ENCODE measurements at places on chromosomes 1 and 21.
A peak's percentile ranks its signal among the peaks of the same experiment; 100 is the strongest.

DNA sequence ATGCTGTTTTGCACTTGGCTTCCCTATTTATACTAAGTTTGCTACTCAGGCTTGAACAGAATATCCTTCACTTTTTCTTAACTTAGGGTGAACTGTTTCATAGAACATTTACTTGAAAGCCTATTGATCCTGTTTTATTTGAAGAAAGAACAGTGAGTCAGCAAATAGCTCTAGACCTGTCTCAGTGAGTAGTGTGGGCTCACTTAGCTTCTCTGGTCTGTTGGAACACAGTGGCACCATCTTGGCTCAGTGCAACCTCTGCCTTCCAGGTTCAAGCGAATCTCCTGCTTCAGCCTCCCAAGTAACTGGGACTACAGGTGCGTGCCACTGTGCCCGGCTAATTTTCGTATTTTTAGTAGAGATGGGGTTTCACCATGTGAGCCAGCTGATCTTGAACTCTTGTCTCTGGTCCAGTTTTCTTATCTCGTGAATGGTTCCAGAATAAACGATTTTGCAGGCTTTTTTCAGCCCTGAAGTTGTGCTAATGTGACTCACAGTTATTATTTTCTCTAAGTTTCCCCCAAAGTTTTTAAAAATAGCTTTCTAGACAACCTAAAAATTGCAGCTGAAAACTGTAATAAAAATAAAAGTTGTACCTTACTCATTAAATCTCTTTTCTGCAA, 76.8 kb downstream of the KIF1B start:
- DNase-seq = no peak

GRCh38 chr1:200029035-200029821, 1.7 kb downstream of the NR5A2 start:
- no peak for DNase-seq

- DNase-seq = peak; percentile 61
Measured at GRCh38 chr1:55071477-55071876, 32.1 kb downstream of the PCSK9 start.

DNA sequence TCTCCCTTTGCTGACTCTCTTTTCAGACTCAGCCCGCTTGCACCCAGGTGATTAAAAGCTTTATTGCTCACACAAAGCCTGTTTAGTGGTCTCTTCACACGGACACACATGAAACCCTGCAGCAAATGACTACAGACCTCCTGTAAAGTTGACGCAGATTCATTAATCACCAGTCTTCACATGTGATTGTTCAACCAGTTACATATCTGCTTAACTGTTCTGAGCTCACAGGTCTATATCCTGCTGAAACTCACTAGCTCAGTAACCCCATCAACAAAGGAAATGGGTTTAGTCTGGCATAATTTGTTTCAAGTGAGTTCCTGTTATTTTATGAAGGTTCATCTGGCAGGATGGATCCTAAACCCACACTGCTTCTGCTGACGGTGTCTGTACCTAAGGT, 68.4 kb upstream of the GJA8 start:
- DNase-seq = no peak

- DNase-seq = no peak
Measured at GRCh38 chr21:31236528-31236927, 107.5 kb downstream of the TIAM1 start.
